ENCODE measurements at places on chromosomes 4 and X. TPM values are rescaled to one million over a fixed set of nuclear protein-coding genes. Genes with fewer than 3 reads are reported as not detected.
A peak's percentile ranks its signal among the peaks of the same experiment; 100 is the strongest.

The VBP1 gene
- 35.0 TPM for polyA plus RNA-seq

The CENPVL2 gene
- polyA plus RNA-seq, result not detected

The GYG2 gene
- polyA plus RNA-seq, result 5.4 TPM

The HMX1 gene
- polyA plus RNA-seq, result not detected

The AMER1 gene
- 3.0 TPM for polyA plus RNA-seq

DNA sequence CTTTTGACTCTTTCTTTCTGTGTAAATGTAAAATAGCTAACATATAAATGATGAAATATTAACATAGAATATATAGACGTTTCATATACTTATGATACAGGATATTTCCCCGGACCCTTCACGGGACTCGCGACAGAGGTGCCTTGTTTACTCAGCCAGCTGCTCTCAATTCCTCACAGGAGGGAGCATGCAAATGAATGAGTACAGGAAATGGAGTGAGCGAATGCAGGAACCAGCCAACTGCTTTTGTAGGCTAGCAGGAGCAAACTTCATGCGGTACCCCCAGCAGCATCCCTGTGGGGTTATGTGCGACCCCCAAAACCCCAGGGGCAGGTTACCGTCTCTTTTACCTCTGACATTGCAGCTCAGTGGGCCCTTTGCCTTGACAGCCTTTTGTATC lies 110.3 kb upstream of the PDHA2 start:
- H3K27me3 ChIP-seq, result no peaks in the 10 kb centered on the region
- H3K36me3 ChIP-seq, result no peaks in the 10 kb centered on the region
- DNase-seq, result no peak
- H3K4me1 ChIP-seq, result no peaks in the 10 kb centered on the region

DNA sequence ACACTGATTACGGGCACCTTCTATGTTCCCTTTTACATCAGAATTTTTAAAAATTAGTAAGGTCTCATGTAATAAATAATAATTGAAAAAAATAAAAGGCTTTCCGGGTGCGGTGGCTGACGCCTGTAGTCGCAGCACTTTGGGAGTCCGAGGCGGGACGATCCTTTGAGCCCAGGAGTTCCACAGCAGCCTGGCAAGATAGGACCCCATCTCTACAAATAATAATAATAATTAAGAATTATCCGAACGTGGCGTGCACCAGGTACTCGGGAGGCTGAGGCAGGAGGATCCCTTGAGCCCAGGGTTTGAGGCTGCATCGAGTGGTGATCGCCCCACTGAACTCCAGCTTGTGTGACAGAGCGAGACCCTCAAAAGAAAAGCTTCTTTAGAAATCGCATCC lies 771 bp upstream of the LAMTOR3 start:
- peak overlapping the region; percentile 87 for H3K4me3 ChIP-seq
- H3K36me3 ChIP-seq, result peaks cover 38% of the 10 kb centered on the region
- H3K27ac ChIP-seq, result peak overlapping the region; percentile 87
- H3K4me1 ChIP-seq, result peaks cover 44% of the 10 kb centered on the region
- DNase-seq, result no peak

- no peak overlapping the region for H3K4me3 ChIP-seq
- H3K27ac ChIP-seq, result no peak overlapping the region
- no peak for DNase-seq
- H3K27me3 ChIP-seq, result no peaks in the 10 kb centered on the region
Measured at GRCh38 chr4:165433529-165433928, 54.7 kb downstream of the CPE start.

- H3K27ac ChIP-seq, result no peak overlapping the region
- H3K27me3 ChIP-seq, result no peaks in the 10 kb centered on the region
- peaks cover 9% of the 10 kb centered on the region for H3K4me1 ChIP-seq
- no peak overlapping the region for H3K4me3 ChIP-seq
- H3K36me3 ChIP-seq, result no peaks in the 10 kb centered on the region
- no peak for DNase-seq
Measured at GRCh38 chrX:109926118-109926517, 76.8 kb upstream of the TMEM164 start.

- peak overlapping the region; percentile 55 for H3K27ac ChIP-seq
- DNase-seq, result no peak
- H3K27me3 ChIP-seq, result no peaks in the 10 kb centered on the region
Measured at GRCh38 chrX:136112778-136113177, 34.6 kb upstream of the FHL1 start.

DNA sequence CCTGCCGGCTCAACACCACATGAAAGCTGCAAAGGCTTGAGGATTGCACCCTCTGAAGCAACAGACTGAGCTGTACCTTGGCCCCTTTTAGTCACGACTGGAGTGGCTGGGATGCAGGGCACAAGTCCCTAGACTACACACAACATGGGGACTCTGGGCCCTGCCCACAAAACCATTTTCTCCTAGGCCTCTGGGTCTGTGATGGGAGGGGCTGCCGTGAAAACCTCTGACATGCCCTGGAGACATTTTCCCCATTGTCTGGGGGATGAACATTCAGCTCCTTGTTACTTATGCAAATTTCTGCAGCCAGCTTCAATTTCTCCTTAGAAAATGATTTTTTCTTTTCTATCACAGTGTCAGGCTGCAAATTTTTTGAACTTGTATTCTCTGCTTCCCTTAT lies 123.5 kb upstream of the SMARCAD1 start:
- H3K4me1 ChIP-seq, result no peaks in the 10 kb centered on the region
- H3K36me3 ChIP-seq, result no peaks in the 10 kb centered on the region
- H3K27ac ChIP-seq, result no peak overlapping the region
- no peak overlapping the region for H3K4me3 ChIP-seq

DNA sequence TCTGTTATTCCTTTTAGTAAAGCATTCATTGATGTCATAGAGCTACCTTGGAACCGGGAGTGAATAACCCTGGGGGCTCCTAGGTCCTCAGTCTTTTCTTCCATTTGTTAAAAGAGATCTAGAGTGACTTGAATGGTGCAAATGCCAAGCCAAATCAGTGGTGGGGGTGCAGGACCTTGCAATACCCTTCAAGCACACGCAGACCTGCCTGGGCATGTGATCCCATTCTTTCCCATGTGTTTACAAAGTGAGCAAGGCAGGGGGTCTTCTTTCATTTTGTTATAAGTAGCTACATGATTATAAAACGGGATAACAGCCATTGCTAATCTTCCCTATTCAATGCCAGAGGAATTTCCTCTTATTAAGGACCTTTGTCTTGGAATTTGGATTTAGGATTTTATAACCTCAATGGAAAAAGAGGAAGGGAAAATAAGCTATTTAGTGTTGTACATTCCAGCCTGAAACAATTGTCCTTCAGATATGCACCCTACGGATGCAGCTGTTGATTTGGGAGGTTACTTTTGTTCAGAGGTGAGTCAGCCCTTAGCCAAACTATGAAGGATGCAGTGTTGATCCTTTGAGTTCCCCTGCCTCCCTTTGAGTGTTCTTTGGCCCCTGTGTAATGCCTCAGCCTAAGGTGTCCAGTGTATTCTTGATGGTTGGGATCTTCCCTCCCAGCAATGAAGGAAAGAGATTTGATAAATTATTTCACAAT lies 623.8 kb upstream of the HTR2C start:
- H3K27ac ChIP-seq, result no peak overlapping the region
- H3K4me1 ChIP-seq, result no peaks in the 10 kb centered on the region
- DNase-seq, result no peak
- H3K4me3 ChIP-seq, result no peak overlapping the region
- H3K27me3 ChIP-seq, result no peaks in the 10 kb centered on the region

DNA sequence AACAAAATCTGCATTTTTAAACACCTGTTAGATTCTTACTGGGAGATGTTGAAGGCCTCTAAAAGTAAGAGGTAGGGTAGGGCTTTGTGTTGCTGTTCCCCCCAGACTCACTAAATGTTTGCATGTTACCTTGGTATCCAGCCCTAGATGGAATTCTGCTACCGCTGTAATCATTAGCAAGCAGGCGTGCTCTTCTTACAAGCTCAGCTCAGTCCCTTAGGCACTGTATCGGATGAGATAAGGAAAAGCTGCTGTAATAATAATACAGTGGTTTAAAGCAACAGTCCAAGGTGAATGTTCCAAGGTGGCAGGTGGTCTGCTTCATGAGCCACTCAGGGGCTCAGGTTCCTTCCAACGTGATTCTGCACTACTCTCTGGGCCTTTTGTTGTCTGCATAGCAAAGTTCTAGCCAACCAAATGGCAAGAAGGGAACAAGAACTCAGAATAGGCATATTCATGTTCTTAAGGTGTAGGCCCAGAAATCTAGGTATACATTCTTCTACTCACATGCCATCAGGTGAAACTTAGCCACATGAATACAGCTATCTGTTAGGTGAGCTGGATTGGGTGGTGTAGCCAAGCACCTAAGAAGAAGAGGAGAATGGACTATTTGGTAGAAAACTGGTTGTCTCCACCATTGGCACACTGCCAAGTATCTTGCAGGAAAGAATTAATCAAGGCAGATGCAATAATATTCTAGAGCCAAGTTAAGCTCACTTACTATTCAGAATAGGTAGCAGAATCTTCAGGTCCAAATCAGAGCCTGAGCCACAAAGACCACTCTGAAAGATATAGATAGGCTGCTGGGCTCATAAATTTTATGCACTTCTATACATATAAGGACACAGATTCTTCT lies 46.0 kb downstream of the COQ2 start:
- H3K27ac ChIP-seq, result no peak overlapping the region
- H3K4me3 ChIP-seq, result no peak overlapping the region
- no peaks in the 10 kb centered on the region for H3K4me1 ChIP-seq
- no peak for DNase-seq

DNA sequence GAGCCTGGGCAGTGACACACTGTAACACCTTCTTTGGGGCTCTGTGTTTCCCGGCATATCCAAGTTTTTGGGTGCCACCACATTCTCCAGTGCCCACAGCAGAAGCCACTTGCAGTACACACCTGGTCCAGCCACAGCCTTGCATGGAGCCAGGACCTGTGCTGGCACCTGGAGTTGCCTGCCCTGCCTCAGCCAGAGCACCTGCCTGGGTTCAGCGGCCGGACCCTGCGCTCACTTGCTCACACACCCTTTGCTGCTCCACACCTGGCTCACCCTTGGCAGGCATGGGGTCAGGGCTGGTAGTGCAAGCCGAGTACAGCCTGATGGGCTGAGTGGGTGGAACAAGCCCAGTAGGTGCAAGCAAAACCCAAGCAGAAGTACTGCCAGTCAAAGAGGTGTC lies 1511.1 kb downstream of the TECRL start:
- H3K4me3 ChIP-seq, result no peak overlapping the region
- H3K4me1 ChIP-seq, result no peaks in the 10 kb centered on the region
- H3K27me3 ChIP-seq, result no peaks in the 10 kb centered on the region
- H3K27ac ChIP-seq, result no peak overlapping the region

DNA sequence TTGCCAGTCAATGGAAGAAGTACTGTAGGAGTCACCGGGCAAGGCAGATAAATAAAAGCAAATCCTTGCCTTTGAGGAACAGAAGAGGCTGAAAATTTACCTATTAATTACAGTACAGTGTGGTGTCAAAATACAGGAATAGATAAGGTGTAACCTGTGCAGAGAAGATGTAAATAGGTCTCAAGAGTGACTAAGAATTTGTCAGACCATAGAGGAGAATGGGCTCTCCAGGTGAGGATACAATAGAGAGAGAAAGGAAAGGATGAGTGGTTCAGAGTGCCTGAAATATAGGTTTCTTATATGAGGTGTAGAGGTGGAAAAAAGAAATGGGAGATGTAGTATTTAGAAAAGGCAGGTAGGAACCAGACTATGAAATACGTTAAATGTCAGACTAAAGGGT lies 801 bp upstream of the ZC4H2 start:
- H3K4me1 ChIP-seq, result peaks cover 5% of the 10 kb centered on the region
- H3K4me3 ChIP-seq, result peak overlapping the region; percentile 58
- H3K27me3 ChIP-seq, result no peaks in the 10 kb centered on the region
- H3K36me3 ChIP-seq, result no peaks in the 10 kb centered on the region
- no peak overlapping the region for H3K27ac ChIP-seq

DNA sequence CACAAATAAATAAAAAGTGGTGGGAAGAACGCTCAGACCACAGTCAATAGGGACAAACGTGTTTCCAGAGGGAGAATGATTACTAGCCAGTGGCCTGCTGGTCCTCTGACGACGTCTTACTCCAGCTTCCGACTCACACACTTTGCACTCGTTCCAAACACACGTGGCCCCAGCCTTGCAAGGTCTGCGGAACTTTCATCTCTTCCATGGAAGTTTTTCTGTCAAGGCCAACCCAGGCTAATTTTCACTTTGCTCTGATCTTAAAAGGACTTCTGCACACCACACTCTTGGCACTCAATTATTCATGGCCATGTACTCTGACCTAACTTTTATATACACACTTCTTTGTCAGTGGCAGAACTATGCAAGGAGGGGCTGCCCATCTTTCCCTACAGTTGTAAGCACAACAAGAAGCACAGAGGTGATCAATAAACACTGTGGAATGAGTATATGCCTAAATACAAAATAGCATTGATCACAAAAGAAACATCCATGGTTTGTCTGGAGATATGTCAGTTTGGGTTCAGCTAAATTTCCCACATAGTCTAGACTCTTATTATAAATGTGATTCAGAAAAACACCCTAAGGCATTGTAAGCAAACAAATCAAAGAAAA lies 69.4 kb downstream of the STX18 start:
- no peak overlapping the region for H3K4me3 ChIP-seq
- peaks cover 38% of the 10 kb centered on the region for H3K36me3 ChIP-seq
- DNase-seq, result no peak

DNA sequence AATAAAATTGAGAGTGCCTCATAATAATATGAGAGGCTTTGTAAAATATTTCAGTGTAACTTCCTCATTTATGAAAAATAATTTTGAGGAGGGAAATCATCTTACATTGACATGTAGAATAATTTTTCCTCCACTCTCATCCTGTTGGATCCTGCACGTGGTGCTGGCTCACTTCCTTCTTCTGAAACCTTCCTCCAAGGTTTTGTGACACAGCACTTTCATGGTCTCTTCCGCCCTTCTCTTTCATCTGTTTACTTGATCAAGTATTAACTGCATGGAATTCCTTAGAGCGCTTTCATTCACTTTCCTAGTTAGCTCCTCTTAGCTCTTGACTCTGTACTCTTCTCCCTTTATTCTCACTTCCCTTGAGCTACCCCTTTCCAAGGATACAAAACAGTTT lies 246.5 kb downstream of the RAPGEF2 start:
- no peak for DNase-seq
- no peaks in the 10 kb centered on the region for H3K4me1 ChIP-seq
- no peak overlapping the region for H3K4me3 ChIP-seq
- no peak overlapping the region for H3K27ac ChIP-seq
- H3K36me3 ChIP-seq, result peaks cover 24% of the 10 kb centered on the region

- DNase-seq, result no peak
- no peaks in the 10 kb centered on the region for H3K4me1 ChIP-seq
- no peak overlapping the region for H3K27ac ChIP-seq
- H3K36me3 ChIP-seq, result no peaks in the 10 kb centered on the region
- H3K4me3 ChIP-seq, result no peak overlapping the region
Measured at GRCh38 chr4:159071178-159071968, 31.5 kb upstream of the RAPGEF2 start.

DNA sequence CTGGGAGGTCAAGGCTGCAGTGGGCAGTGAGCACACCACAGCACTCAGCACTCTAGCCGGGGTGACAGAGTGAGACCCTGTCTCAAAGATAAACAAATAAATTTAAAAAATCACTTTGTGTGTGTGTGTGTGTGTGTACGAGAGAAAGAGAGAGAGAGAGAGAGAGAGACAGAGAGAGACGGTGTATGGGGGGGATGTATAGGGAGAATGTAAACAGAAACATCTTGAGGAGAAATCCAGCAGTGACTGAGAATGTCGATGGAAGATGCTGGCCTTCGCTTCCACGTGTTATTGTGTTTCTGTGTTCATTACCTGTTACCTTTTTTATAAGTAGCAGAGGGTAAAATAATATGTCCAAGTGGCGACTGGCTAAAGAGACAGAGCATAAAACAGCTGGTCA lies 23.6 kb upstream of the RBPJ start:
- H3K36me3 ChIP-seq, result no peaks in the 10 kb centered on the region
- no peak overlapping the region for H3K27ac ChIP-seq
- no peaks in the 10 kb centered on the region for H3K27me3 ChIP-seq
- peaks cover 7% of the 10 kb centered on the region for H3K4me1 ChIP-seq
